CD4-positive, alpha-beta T cell treated with Interleukin-1 beta for 1 hour (primary cell): ENCODE measurements at places on chromosomes 5 and 9.

- no peak for DNase-seq
Measured at GRCh38 chr5:96013254-96013653, 51.6 kb upstream of the ELL2 start.

- DNase-seq, result no peak
Measured at GRCh38 chr5:172348084-172348483, 64.5 kb upstream of the UBTD2 start.

GRCh38 chr9:4228606-4229005 is 71.3 kb downstream of the GLIS3 start:
- DNase-seq, result no peak

DNA sequence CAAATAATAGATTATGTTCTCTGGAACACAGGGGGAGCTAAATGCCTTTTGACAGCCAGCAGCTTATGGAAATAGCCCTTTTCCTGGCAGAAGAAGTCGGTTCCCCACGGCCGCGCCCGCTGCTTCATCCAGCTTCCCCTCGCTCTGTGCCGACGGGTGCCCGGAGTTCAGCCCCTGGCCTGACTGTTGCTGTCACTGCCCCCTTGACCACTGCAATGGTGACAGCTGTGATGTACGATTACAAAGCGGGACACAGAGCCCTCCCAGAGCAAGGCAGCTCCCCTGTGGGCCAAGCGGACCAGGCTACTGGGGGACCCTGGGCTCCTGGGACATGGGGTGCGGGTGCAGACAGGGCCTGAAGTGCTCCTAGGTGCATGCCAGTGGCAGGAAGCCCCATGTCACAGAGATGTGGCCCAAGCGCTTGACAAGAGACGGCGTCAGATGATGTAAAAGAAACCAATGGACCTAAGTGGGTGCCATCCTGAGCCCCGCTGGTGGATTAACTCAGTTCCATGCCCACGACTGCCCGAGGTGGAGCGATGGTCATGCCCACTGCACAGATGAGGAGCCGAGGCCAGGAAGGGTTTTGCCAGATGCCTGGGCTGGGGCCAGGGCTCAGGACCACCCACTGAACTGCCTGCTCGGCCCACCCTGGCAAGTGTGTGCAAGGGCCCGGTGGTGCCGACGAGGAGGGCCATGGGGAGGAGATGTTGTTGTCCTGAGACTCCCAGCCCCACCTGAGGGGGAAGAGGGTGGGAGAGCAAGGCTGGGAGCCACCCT is 13.2 kb upstream of the CLPTM1L start:
- no peak for DNase-seq

GRCh38 chr5:64794053-64794770 is 25.5 kb downstream of the CWC27 start:
- no peak for DNase-seq

- peak; percentile 100 for DNase-seq
Measured at GRCh38 chr5:179697993-179698934, 503 bp upstream of the CANX start.

- DNase-seq, result peak; percentile 30
Measured at GRCh38 chr9:77981332-77981731, 50.3 kb downstream of the GNAQ start.

DNA sequence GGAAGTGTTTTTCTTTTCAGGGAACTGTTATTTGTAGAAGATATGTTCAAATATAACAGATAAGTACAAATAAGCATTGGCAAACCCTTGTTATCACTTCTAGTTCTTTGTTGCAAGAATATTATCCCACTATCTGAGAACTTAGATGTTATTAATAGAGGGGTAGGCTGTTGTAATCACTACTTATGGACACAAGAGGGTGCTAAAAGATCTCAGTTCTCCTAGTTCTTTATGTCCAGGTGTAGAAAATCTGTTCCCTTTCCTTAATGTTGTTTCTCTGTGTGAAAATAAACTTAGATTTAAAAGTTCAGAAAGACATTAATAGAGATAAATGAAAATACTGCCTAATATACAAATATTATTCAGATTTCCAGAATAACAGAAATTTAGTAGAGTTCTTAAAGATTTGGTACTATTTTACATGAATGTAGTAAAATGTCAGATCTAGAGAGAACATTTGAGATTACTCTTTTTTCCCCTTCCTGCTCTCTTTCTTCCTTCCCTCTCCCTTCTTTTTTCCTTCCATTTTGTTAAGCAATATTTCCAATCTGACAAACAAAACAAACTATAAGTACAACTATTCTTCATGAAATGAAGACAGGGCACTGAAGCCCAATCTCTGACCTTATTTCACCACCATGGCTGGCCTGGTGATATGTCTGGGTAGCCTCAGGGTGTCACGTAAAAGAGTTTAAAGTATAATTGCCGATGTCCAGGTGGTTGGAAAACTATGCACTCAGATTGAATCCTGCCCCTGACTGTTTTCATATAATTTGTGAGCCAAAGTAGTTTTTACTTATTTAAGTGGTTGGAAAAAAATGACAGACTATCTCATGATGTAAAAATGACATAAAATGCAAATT is 43.6 kb upstream of the C5orf46 start:
- DNase-seq, result no peak

DNA sequence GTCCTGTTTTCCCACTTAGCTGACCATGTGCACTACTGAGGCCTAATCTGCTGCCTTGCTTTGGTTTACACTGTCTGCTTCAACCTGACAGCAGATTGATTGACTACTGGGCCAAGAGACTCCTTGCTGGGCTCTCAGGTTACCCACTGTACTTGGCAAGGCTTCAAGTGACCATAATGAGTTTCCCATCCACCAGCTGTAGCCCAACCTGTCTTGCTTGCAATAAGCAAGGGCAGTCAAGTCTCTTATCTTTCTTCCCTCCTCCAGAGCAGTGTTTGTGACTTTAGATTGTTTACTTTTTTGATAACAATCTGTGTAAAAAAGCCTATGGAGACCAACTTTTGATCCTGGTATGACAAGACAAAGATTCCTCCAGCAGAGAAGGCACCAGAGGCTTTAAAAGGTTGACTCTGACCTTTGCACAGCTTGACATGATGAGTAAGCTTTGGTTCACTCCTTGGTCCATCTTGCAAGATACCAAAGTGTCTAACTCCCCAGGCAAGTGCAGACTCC is 912.3 kb upstream of the SEMA6A start:
- no peak for DNase-seq

DNA sequence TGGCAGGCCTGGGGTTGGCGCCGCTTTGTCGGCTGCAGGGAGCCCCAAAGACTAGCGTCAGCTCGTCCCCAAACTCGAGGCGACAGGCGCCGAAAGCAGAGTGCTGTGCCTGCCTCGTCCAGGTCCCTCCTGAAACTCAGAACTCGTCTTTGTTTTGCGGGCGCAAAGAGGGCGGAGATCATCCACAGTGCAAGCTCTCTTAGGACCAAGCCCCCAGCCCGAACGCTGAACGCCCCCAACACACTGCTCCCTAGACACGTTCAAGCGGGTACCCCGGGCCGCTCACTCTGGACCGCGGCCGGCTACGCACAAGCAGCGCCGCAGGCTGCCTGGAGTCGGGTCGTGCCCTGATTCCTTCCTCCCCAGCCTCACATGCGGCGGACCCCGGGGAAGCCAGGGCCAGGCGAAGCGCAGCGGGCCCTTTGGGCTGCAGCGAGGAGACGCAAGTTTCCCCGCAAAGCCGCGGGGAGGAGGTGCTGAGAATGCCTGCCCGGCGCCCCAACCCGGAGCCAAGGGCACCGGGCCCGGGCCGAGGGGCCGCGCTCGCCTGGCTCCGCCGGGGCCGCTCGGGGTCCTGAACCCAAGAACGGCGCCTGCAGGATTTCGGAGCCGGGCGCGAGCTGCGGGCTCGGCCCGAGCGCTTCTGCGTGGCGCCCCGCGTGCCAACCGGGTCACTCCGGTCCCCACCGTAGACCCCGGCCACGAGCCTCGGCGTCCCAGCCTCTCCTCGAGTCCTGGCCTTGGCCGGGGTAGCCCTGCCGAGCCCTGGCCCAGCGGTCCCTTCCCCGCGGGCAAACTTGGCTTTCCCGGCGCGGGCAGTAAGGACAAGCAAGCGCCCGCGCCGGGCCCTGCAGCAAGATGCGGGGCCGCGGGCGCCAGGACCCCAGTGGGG is 738 bp downstream of the FSTL4 start:
- DNase-seq, result no peak

DNA sequence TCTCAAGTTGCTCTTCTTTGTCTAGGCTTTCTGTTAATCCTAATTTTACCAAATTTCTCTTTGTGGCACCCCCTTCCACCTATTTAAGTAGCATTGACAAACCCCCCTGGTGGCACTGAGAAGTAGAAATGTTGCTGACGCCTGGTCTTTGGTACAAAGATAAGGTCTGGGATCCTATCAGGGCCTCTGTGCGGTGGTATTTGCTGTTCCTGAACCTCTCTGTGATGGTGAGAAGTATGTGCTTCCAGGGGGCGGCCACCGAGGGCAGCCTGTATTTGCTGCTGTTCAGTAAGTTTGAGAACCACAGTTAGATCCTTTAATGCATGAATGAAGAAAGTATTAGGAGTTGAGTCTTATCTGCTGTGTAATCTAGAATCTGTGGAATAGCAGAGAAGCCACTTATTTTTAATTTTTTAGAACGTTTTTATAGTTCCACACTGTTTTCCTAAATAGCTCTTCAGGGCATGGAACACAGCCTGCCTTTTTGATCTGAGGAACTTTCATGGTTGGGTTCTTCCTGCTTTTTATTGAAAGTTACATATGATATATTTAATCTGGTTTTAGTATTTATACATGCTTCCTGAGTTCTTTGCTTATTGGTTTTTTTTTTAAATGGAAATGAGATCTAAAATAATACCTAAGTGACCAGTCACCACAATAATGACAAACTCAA is 124.2 kb downstream of the TRIO start:
- no peak for DNase-seq

DNA sequence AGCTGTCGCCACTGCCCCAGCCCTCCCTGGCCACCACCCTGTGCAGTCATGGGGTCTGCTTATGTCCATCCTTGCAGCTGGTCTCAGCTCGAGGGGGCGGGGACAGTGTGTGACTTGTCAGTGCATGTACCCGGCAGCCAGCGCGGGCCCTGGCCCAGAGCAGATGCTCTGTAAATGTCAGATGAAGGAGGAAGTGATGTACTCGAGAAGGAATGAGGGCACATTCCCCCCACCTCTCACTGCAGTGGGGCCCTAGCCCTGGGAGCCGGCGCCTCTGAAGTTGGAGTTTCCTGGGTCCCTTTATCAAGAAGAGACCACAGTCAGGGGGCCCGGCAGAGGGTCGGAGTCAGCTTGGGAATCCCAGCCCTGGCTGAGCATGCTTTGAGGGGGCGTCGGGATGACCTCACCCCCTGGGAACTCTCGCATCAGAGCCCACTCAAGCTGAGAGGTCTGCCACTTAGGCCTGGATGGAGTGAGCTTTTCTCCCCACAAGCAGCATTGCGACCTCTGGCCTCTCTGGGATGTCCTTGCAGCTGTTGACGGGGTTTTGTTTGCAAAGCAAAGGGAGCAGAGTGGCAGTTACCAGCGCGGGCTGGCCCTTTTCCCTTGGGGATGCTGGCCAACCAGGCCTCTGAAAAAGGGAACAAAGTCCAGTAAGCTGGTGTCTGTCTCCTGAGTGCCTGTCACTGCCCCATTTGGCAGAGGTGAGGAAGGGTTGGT is 19.0 kb downstream of the NEURL1B start:
- peak; percentile 46 for DNase-seq

GRCh38 chr5:53403291-53403690 is 77.1 kb upstream of the FST start:
- no peak for DNase-seq
